CD4-positive, alpha-beta T cell treated with Interferon gamma for 1 hour (primary cell): ENCODE measurements at places on chromosomes 1 and 21.

GRCh38 chr1:20654104-20654690 is 7.0 kb downstream of the DDOST start:
- DNase-seq, result no peak

DNA sequence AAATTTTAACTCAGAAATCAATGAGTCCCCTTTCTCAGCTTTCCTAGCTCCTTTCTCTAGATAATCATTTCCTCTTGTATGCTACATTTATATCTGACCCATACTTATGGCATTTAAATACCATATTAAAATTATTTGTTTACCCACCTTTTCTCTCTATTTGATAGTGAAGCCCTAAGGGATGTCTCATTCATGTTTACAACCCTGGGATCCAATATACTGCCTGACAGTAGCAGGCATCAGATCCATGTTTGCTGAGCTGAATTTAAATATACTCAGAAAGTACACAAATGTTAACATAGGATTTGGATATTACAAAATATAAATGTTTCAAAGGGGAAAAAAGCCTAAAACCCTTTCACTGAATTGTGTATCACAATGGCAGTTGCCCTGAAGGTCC is 26.5 kb downstream of the SCMH1 start:
- no peak for DNase-seq

DNA sequence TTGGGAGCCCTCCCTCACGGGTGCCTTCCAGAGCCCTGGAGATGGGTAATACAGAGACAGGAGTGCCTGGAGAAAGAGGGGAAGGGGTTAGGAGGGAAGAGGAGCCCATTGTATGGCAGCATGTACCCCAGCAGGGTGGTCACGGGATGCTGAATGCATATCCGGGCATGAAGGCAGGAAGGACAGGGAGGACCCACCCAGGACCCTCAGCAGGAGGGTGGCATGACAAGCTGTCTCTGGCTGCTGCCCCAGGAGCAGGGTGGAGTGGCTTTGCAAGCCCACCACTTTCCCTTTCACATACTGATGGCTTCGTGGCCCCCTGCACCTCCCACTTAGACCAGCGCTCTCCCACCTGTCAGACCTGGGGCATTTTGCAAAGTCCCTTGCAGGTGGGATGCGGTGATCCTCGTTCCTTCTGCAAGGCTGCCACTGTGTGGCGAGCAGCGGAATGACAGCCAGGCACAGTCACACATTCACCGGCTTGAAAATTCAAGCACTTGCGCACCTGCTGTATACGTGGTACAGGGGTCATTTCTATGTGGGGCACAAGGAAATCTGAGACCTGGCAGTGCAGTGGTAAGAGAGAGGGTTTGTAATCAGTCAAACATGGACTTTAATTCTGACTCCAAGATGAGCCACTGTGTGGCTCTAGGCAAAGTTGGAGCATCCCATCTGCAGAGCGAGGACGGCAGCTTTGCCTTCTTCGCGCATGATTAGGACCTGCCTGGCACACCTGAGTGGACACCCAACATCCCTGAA is 53.2 kb upstream of the TMEM51 start:
- peak; percentile 22 for DNase-seq

DNA sequence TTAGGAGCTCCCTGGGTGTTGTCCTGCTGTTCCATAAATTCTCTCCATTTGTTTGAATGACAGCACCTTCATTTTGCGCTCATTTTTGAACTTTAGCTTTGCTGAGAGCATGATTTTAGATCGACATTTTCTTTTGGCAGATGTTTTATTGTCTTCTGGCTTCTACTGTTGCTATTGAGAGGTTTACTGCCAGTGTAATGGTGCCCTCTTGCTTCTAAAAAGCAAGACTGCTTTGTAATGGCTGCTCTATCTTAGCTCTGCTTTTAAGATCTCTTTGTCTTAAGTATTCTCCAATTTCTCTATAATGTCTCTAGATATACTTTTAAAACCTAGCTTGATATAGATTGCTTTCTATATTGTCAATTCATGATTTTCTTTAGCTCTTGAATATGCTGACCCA is 27.8 kb downstream of the THEM4 start:
- no peak for DNase-seq

- DNase-seq, result no peak
Observed at GRCh38 chr1:167997037-167997575, 60.2 kb upstream of the MPC2 start.

DNA sequence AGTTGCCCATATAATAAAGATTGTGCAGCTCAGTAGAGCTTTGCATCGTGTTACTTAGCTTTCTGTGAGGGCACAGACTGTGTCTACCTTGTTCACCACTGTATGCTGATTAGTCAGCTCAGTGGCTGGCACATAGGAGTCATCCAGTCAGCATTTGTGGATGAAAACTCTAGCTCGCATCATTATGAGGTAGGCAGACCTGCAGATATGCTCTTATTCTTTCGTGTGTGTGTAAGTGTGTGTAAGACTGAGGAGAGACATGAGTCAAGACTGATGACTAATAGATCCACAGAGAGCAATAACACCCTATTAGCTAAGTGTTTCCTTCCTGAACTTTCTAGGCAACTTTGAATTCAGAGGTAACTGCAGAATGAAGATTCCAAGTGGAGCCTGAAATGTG is 17.1 kb downstream of the TTF2 start:
- DNase-seq, result no peak

DNA sequence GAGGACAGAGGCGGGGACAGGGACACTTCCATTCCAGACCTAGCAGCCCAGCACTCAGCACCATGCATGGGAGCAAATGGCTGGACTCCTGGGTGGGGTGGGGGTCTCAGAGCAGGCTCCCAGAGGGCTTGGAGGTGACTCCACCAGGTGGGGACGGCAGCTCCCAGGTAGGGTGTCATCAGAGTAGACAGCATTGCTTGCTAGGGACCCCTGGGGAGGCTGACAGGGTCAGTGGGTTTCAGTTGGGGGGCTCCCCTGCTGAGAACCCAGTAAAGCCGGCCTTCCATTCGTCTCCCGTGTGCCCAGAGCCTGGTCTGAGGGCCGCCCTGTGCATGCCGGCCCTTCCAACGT is 4.8 kb upstream of the GJC2 start:
- no peak for DNase-seq

- DNase-seq, result no peak
Observed at GRCh38 chr1:212254853-212255363, 30.3 kb upstream of the PPP2R5A start.

DNA sequence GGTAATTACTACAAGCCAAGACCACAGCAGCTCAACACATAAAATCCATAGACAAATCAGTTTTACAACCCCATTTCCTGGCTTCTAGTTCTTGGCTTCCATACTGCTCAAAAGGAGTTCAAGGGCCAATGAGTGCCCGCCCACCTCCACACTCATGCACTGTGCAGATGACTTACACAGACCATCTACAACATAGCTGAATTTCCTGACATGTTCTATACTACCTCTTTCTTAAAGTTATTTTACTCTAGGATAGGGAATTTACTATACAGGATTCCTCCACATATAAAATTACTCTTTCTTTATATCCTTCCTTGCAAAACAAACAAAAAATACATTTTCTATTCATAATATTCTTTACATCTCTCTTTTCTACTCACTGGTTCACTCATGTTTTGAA is 14.6 kb downstream of the BACE2 start:
- no peak for DNase-seq
